ENCODE measurements at places on chromosomes 4 and X.

GRCh38 chrX:30864383-30864785, 24.7 kb downstream of the TAB3 start:
- DNase-seq = no peak

DNA sequence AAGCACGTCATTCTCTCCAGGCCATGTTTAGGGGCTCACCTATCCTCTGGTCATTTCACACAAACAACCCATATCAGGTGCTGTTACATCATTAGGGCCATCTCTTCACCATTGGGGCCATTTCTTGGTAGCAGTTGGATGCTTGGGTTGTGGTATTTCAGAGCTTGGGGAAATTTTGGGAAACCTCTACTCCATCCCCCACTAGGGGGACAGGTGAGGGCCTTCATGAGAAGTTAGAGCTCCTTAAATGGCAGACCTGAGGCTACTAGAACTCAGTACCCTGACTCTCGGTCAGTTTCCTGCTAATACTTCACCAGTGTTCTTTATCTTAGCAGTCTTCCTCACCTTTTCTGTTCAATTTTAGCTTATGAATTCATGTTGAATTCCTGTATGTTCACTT, 50.2 kb downstream of the ZNF827 start:
- DNase-seq = no peak

DNA sequence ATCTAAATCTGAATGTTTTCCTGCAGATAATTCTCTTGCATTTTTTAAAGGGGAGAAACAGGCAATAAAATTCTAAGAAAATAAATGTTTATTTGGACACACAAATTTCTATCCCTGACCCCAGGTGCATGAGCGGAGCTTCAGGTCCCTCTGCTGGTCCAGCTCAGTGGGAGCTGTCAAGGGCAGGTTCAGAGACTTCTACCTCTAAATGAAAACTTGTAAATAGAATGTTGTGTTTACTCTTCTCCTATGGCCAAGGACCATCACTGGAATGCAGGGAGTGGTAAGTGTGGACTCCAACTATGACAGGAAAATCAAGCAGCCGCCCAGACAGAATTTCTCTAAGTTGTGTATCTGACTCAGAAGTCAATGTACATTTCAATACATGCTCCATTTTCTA, 148.6 kb upstream of the TTC29 start:
- no peak for DNase-seq

GRCh38 chrX:118350706-118351105, 4.8 kb downstream of the WDR44 start:
- DNase-seq = no peak

- no peak for DNase-seq
These were observed 36.0 kb downstream of the SLC9A7 start for GRCh38 chrX:46722742-46723568.

DNA sequence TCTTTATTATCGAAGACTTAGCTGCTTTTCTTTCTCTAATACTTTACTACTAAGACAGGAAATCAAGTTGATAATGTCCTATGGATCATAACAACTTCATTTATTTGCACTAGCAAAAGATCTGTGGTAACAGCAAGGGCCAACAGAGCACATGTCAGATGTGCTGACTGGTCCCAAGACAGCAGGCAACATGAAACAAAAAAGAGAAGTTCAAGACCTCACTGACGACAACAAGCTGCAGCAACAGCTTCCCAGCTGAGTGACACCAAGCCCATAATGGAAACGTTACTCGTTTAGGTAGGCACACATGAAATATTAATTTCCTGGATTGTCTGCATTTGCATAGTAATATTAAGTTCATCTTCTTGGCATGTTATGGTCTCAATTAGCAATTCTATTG, 126.9 kb downstream of the UNC5C start:
- DNase-seq = no peak

DNA sequence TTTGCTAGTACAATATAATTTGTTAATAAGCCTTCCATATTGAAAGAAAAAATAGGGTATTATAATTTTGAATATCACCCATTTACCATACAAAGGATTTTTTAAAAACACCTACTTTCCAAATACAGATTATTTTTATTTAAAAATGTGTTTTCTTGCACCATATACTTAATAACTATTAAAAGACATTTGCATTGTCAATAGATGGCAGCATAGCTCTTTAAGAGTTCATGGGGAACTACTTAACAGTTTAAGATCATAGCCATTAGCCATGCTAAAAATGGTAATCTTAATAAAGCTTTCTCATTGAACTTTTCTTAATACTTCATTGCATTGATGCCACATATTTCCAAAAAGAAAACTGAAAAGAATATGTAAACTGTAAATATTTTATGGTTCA, 1995.9 kb downstream of the C4orf33 start:
- DNase-seq = no peak

- DNase-seq = no peak
These were observed 473.9 kb downstream of the GALNTL6 start for GRCh38 chr4:172287117-172287516.

GRCh38 chr4:170465429-170465828, 375.7 kb upstream of the AADAT start:
- no peak for DNase-seq

- no peak for DNase-seq
These were observed 43.5 kb downstream of the MID1 start for GRCh38 chrX:10576777-10577447.

DNA sequence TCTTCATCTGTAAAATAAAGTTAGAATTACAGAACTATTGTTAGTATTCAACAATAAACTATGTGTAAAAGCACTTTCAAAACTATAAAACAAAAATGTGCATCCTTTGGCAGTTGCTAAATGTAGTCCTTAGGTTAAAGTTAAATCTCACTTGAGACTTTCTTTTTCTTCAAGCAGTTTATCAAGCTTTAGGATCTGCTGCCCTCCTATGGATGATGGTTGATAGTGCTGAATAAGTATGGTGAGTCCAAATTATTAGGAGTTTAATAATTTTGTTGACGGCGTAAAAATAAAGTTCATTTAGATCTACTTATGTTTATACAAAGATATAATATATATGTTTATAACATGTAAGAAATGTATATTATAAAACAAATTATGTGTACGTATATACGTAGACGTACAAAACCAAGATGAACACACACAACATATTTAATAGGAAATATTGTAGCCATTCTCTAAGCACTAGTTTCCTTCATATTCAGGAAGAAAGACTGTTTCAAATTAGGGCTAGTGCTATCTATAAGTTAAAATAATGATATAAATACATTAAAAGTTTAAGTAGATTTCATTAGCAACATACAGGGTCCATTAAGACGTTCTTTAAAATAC, 22.3 kb downstream of the UGT2A2 start:
- DNase-seq = no peak

DNA sequence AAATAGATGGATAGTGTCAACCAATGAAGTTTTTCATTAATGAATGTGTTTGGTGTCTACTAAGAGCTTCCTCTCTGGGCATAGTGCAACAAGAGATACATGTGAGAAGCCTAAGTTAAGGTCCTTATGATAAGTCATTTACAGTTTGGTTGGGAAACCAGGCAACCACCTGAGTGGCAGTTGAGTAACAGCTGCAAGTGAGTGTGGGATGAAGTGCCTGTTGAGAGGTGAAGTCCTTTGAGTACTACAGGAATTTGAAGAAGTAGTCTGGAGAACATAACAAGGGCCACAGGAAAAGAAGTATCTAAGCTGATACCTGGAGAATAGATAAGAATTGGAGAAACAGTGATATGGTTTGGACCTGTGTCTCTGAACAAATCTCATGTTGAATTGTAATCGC, 48.5 kb upstream of the FRMPD4 start:
- no peak for DNase-seq

- DNase-seq = no peak
These were observed 67.2 kb upstream of the CCSER1 start for GRCh38 chr4:90060039-90060438.

DNA sequence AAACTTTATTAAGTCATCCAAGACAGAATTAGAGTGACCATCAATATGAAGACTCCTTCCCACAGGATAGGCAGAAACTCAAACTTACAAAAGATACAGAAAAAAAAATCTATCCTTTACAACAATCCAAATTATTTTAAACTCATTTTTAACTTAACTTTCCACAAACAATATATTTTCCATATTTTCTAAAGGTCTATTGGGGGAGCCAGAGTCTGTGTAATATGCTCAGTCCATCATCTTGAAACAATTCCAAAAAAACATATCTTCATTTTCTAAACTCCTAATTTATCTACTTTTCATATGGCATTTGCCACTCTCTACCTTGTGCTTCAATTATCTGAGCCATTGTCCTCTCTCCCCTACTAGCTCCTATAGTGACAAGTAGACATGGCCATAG, 378.1 kb downstream of the PDGFC start:
- no peak for DNase-seq

DNA sequence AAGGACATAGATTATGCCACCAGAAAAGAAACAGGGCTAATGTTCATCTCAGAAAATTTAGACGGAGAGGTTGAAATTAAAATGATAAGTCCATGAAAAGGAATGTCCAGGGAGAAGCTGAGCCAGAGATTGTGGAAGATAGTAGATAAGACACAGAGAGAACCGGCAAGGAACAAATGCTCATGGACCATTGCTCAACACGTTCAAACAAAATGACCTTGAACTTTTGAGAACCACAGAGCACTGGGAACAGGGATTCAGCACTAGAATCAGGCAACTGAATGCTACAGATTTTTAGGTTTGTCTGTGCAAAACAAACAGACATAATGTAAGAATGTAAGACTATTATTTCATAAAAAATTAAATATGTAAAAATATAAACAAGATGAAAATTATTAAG, 206.3 kb downstream of the PDGFC start:
- no peak for DNase-seq

DNA sequence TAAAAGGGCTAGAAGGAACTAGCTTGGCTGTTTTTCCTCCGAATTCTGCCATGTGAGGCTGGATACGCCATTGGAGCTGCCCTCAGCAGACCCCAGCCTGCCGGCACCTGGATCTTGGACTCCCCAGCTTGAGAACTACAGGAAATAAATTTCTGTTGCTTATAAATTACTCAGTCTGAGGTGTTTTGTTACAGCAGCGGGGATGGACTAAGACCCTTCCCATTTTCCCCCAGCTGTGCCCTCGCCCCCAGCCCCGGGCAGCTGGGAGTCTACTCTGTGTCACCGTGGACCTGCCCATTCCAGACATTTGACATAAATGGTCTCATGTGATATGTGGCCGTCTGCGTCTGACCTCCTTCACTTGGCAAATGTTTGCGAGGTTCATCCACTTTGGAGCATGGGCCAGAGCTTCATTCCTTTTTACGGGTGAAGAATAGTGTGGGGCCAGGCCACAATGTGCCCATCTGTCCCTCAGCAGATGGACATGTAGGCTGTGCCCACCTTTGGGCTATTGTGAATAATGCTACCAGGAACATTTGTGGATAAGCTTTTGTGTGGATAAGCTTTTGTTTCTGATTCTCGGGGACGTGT, 30.7 kb upstream of the SPON2 start:
- no peak for DNase-seq

DNA sequence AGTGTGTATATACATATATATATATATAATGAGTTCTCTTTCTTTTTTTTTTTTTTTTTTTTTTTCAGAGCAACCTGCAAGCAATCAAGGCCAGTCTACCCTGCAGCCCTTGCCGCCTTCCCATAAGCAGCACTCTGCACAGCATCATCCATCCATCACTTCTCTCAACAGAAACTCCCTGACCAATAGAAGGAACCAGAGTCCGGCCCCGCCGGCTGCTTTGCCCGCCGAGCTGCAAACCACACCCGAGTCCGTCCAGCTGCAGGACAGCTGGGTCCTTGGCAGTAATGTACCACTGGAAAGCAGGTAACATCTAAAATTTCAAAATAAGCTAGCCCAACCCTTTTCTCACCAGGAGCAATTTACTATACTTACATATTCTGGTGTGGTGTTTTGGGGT, 316.3 kb downstream of the DCTD start:
- no peak for DNase-seq

DNA sequence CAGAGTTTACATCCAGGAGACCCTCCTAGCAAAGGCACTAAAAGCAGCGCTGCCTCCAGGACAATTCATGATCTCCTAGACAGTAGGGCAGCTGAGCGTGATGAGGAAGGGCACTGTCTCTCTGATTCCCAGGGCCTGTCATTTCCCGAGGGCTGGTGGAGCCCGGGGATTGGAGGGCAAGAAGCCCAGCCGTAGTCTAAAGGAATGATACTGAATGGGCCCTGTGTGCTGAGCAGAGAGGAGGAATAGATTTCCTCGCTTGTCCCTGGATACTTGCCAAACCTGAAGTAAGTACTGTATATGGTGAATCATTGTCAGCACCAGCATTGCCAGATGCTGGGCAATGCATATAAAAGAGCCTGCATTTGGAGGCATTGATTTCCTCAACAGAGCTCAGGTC, 88.0 kb upstream of the SLITRK2 start:
- DNase-seq = no peak

- no peak for DNase-seq
These were observed 611.3 kb upstream of the CPXCR1 start for GRCh38 chrX:88135735-88136134.

DNA sequence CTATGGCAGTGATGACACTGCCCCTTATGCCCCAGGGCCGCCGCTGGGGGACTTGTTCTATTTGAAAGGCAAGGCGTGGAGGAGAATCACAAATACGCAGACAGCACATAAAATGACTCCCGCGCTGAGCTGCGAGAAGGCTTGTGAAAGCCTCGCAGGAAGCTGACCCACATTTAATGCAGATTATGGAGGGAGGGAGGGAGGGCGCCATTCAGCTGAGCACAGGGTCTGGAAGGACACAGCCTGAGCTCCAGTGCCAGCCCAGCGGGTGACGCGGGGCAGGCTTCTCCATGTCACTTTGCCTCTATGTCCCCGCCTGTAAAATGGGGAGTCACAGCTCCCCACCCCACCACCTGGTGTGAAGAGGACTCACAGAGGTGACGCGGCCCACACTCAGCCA, 14.3 kb downstream of the ABLIM2 start:
- no peak for DNase-seq
